Ecto neural progenitor cell (in vitro differentiated cells): ENCODE measurements at places on chromosomes 4 and X.

GRCh38 chr4:167614866-167615265 lies 380.6 kb upstream of the SPOCK3 start:
- no peak for DNase-seq

DNA sequence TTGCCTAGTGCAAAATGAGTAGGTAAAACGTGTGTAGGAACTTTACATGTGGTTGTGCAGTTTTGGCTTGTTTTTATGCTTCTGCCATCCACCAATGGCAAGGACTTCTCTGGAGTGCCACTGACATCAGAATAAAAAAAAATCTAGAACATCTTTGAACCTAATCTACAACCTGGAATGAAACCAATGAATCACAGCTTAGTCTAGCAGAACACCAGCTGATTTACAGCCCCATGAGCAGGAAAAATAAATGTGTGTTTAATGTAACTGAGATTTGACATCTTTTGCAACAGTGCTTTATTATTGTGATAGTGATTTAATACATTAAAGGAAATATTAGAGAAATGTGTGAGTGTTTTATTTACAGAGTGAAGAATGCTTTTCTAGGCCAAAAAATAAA lies 995.1 kb downstream of the PCDH7 start:
- DNase-seq: no peak

GRCh38 chr4:2626231-2626630 lies 89.8 kb downstream of the FAM193A start:
- no peak for DNase-seq

DNA sequence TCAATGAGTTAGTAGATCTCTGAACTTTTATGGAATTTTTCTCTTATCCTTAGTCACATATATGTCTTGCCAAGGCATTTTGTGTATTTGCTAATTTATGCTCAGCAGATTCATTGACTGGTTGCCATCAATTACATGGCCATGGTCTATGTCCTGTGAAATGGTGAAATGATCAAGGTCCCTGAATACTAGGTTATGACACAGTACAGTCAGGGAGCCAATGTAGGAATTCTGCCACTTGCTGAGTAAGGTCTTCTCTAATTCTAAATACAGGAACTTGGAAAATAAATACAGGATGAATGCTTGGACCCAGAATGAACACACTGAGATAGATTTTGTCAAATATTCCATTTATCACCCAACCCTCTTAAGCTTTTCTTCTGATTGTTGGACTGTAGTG lies 35.2 kb downstream of the ALPK1 start:
- DNase-seq: no peak

DNA sequence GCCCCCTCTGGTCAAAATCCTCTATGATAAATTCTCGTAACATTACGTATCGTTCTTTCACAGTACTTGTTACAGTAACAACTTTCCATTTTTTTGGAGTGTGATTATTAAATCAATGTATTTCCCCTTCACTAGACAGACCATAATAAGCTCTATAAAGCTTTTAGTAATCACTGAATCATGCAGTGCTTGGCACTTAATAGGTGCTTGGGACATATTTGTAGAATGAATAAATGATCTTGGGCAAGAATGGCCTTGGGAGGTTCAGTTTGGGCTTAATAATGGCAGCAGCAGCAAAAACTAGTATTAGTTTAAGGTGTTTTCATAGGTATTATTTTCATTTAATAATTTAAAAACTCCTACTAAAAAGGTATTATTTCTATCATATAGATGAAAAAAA lies 33.4 kb upstream of the SFRP2 start:
- DNase-seq: no peak

DNA sequence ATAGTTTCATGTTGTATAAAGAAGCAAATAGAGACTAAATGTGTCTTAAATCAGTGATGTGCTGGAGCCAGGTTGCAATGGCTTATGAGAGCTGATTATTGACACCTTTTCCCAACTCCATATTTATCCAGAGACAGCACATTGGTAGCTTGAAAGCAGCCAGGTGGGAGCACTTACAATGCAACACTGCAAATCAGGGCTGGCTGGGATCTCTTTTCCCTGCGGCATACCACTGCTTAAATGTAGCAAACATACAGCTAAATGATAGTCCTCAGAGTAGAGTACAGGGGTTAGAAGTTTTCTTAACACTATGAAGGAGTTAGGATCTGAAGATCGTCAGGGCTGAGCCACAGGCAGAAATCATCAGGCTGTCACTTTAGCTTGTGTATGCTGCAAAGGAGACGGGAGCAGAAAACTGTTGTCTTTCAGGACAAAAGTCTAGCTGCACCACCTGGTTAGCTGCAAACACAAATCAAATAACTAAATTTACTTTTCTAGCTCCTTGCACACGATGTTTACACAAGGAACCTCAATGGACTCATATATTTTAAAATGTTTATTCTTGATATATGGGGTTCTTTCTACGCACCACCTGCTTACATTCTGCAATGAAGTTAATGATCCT lies 527.3 kb downstream of the TLL1 start:
- DNase-seq: no peak

DNA sequence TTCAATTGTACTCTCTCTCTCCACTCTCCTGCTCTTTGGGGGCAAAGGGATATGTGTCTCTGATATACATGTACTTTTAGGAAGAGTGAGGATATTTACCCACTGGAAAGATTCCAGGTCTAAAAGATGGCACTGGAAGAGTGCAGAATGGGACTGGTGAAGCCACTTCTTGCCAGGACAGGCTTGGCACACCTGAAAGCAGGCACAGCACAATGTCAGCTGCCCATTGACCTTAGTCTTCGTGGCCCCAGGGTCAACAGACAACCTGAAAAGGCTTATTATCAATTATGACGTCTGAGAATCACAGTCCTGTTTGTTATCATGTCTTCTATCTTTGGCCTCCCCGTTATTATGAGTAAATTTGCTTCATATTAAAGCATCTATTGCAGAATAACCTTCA lies 86.7 kb upstream of the PAK3 start:
- no peak for DNase-seq

DNA sequence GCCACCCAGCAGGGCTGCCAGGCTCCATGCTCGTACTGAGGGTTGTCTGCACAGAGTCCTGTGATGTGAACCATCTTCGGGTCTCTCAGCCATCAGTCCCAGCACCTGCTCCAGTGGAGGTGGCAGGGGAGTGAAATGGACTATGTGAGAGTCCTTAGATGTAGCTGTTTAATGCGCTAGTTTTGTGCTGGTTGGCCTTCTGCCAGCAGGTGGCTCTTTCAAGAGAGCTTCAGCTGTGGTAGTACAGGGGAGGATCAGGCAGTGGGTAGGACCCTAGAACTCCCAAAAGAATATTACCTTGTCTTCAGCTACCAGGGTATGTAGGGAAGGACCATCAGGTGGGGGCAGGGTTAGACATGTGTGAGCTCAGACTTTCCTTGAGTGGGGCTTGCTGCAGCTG lies 1066.0 kb downstream of the GLUD2 start:
- no peak for DNase-seq

DNA sequence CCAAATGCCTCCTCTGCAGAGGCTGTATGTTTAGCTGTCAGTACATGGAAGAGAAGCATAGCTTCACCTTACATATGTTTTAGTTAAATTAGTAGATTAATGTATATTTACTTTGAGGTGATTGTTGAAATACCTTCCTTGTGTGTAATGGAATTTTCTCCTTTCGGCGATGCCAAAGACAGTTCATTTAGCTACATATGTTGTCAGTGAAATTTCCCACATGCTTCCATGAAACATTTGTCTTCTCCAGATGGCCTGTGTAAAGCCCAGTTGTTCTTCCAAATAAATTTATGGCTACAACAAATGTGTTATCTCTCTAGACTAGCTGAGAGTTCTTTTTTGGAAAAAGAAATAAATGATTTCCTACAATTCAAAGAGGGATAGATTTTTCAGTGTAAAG lies 95.2 kb downstream of the GPAT3 start:
- no peak for DNase-seq

GRCh38 chr4:41814565-41814964 lies 66.0 kb upstream of the PHOX2B start:
- DNase-seq: peak; percentile 58

- no peak for DNase-seq
Measured at GRCh38 chr4:26275281-26275680, 45.5 kb upstream of the RBPJ start.

GRCh38 chr4:122009524-122009923 lies 57.7 kb upstream of the TRPC3 start:
- DNase-seq: no peak

DNA sequence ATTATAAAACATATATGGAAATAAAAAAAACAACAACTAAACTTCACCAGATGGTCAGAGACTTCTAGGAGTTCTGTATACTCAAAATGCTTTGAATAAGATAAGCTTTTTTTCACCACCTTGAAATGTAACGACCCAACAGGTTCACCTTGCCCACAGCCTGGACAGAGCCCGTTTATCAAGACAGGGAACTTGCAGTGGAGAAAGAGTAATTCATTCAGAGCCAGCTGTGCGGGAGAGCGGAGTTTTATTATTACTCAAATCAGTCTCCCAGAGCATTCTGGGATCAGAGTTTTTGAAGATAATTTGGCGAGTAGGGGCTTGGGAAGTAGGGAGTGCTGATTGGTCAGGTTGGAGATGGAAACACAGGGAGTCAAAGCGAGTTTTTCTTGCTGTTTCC lies 38.5 kb downstream of the AGA start:
- DNase-seq: no peak
